ENCODE measurements at places on chromosomes 1 and 21.

GRCh38 chr21:46254208-46254975, 25.8 kb upstream of the LSS start:
- 0 out of 2 replicates have a peak overlapping the region, but pooled peaks have one; percentile 12 for H3K27ac ChIP-seq
- H3K4me1 ChIP-seq = no peaks in the 10 kb centered on the region
- DNase-seq = no peak
- H3K4me3 ChIP-seq = no peak overlapping the region
- peaks cover 93% of the 10 kb centered on the region for H3K36me3 ChIP-seq

- H3K36me3 ChIP-seq = peaks cover 14% of the 10 kb centered on the region
- H3K4me3 ChIP-seq = no peak overlapping the region
- no peak overlapping the region for H3K27ac ChIP-seq
- H3K27me3 ChIP-seq = no peaks in the 10 kb centered on the region
- H3K4me1 ChIP-seq = no peaks in the 10 kb centered on the region
- DNase-seq = no peak
Measured at GRCh38 chr21:46555678-46556077, 49.2 kb downstream of the S100B start.

- no peaks in the 10 kb centered on the region for H3K36me3 ChIP-seq
- H3K27ac ChIP-seq = no peak overlapping the region
- H3K27me3 ChIP-seq = no peaks in the 10 kb centered on the region
- no peaks in the 10 kb centered on the region for H3K4me1 ChIP-seq
Measured at GRCh38 chr1:182460550-182460951, 10.6 kb downstream of the RGSL1 start.

- H3K27me3 ChIP-seq = no peaks in the 10 kb centered on the region
- no peak overlapping the region for H3K27ac ChIP-seq
- H3K4me3 ChIP-seq = no peak overlapping the region
- DNase-seq = no peak
Measured at GRCh38 chr21:45219517-45219916, 68.2 kb downstream of the POFUT2 start.

- peaks cover 3% of the 10 kb centered on the region for H3K36me3 ChIP-seq
- DNase-seq = no peak
- H3K4me3 ChIP-seq = no peak overlapping the region
Measured at GRCh38 chr1:44227211-44227610, 13.9 kb downstream of the DMAP1 start.

DNA sequence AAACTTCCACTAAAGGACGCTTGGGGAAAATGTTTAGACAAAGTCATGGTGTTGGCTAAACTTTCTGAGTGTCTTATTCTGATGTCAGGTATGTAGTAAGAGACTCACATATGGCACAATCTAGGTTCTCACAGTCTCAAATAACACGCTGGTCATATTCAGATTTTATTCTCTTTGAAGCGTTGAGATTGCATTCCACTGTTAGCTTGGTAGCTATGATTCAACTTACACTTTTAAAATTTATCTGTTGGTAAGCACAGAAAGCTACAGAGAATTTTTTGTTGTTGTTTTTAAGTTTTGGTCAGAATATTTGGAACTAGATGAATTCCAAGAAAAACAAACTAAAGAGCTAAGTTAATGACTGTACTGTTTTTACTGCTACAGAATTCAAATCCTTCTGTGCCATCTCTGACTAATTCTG, 126.7 kb downstream of the PRRX1 start:
- no peaks in the 10 kb centered on the region for H3K4me1 ChIP-seq
- DNase-seq = no peak
- H3K4me3 ChIP-seq = no peak overlapping the region
- no peak overlapping the region for H3K27ac ChIP-seq
- no peaks in the 10 kb centered on the region for H3K36me3 ChIP-seq
- H3K27me3 ChIP-seq = no peaks in the 10 kb centered on the region

GRCh38 chr1:237851210-237851845, 39.4 kb downstream of the ZP4 start:
- H3K36me3 ChIP-seq = no peaks in the 10 kb centered on the region
- no peak overlapping the region for H3K4me3 ChIP-seq
- peak; percentile 41 for DNase-seq
- H3K4me1 ChIP-seq = peaks cover 3% of the 10 kb centered on the region
- H3K27me3 ChIP-seq = no peaks in the 10 kb centered on the region

DNA sequence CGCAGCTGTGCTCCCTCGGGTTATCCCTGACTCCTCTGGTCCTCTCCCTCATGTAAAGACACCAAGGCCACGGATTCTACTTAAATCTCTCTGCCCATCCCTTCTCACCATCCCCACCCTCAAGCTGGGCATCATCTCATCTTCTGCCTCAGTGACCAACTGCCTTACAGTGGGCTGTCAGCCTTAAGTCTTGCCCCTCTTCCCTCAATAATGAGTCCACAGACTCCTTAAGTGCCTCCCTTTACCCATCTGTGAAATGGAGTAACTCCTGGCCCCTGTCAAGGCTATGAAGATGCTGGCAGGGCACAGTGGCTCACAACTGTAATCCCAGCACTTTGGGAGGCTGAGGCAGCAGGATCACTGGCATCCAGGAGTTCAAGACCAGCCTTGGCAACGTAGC, 12.1 kb downstream of the SH3BGRL3 start:
- no peak overlapping the region for H3K4me3 ChIP-seq
- H3K4me1 ChIP-seq = peaks cover 20% of the 10 kb centered on the region
- no peak overlapping the region for H3K27ac ChIP-seq
- no peak for DNase-seq
- H3K27me3 ChIP-seq = no peaks in the 10 kb centered on the region
- no peaks in the 10 kb centered on the region for H3K36me3 ChIP-seq

DNA sequence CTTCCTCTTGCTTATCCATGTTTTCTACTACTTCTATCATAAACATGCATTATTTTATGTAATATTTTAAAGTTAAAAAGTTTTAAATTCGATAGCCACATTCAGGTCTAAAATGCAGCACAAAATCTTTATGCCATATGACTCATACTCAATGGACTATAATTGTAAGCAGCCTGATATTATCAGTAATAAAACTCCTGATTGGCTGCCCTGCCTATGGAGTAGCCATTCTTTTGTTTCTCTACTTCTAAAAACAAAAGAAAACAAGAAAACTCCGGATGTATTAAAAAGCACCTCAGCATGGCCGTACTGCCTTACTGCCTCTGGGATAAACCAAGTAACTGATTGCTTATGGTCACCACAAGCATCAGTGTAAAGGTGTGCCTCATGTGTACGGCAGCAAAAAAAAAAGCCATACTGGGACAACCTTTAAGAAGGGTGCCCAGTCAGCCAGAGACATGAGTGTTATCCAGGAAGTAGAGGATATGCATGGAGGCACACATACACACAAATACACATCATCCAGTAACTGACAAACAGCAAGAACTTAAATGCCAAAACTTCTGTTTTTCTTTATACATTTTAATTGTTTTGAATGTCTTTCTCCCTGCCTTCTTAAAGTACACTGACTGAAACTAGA, 9.2 kb downstream of the SLC35D1 start:
- H3K36me3 ChIP-seq = no peaks in the 10 kb centered on the region
- H3K4me3 ChIP-seq = no peak overlapping the region
- no peaks in the 10 kb centered on the region for H3K4me1 ChIP-seq
- no peaks in the 10 kb centered on the region for H3K27me3 ChIP-seq
- DNase-seq = no peak
- H3K27ac ChIP-seq = no peak overlapping the region

- peaks cover 21% of the 10 kb centered on the region for H3K4me1 ChIP-seq
- no peak overlapping the region for H3K27ac ChIP-seq
- no peaks in the 10 kb centered on the region for H3K36me3 ChIP-seq
Measured at GRCh38 chr1:203476216-203476814, 709 bp downstream of the PRELP start.

GRCh38 chr1:10943991-10944730, 68.3 kb upstream of the TARDBP start:
- peaks cover 1% of the 10 kb centered on the region for H3K4me1 ChIP-seq
- H3K27me3 ChIP-seq = no peaks in the 10 kb centered on the region
- DNase-seq = no peak
- H3K27ac ChIP-seq = no peak overlapping the region

GRCh38 chr1:100905181-100905580, 9.3 kb downstream of the SLC30A7 start:
- H3K4me1 ChIP-seq = no peaks in the 10 kb centered on the region
- H3K27me3 ChIP-seq = no peaks in the 10 kb centered on the region
- no peak for DNase-seq

GRCh38 chr21:46203203-46203600, 18.9 kb upstream of the SPATC1L start:
- no peak for DNase-seq
- H3K36me3 ChIP-seq = peaks cover 10% of the 10 kb centered on the region
- H3K4me3 ChIP-seq = no peak overlapping the region
- no peaks in the 10 kb centered on the region for H3K27me3 ChIP-seq
- no peaks in the 10 kb centered on the region for H3K4me1 ChIP-seq

DNA sequence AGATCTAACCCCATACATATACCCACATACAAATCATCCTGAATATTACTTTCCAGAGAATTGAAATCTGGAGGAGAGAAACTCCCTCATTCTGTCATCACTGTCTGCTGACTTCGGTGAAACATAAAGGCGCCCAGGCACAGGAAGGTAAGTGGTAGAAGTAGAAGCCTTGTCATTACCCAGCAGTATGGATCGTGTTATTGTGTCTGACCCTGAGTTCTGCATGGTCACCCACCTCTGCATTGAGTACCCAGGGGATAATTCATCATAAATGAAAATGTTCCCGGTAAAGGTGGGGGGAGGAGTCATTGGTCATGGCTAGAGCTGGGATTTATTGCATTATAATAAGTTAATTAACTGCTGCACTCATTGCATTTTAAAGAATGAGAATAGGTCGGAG, 342.6 kb upstream of the PKN2 start:
- no peaks in the 10 kb centered on the region for H3K36me3 ChIP-seq
- H3K4me3 ChIP-seq = no peak overlapping the region
- no peak overlapping the region for H3K27ac ChIP-seq
- no peak for DNase-seq

GRCh38 chr1:163173121-163173520, 29.6 kb downstream of the RGS5 start:
- H3K4me1 ChIP-seq = no peaks in the 10 kb centered on the region
- no peak overlapping the region for H3K4me3 ChIP-seq
- H3K27ac ChIP-seq = no peak overlapping the region
- no peak for DNase-seq

DNA sequence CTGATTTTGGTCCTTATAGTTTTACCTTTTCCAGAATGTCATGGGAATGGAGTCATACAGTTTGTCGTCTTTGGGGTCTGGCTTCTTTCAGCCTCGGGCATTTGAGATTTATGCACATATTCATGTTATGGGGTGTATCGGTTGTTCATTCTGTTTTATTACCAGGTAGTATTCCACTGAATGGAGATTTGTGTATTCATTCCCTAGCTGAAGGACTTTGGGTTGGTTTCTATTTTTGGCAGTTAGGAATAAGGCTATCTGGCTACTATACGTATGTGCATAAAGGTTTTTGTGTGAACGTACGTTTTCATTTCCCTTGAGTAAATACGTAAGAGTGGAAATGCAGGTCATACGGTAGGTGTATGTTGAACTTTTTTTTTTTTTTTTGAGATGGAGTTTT, 65.1 kb downstream of the ACTL8 start:
- no peaks in the 10 kb centered on the region for H3K4me1 ChIP-seq
- H3K27ac ChIP-seq = no peak overlapping the region
- H3K4me3 ChIP-seq = no peak overlapping the region
- no peaks in the 10 kb centered on the region for H3K36me3 ChIP-seq

GRCh38 chr1:118339400-118340124, 154.5 kb upstream of the SPAG17 start:
- H3K27ac ChIP-seq = no peak overlapping the region
- no peaks in the 10 kb centered on the region for H3K27me3 ChIP-seq
- no peak for DNase-seq
- H3K4me1 ChIP-seq = no peaks in the 10 kb centered on the region
